ENCODE measurements at places on chromosomes 16 and 17.

GRCh38 chr16:11658896-11659708, 9.2 kb upstream of the SNN start:
- no peak for DNase-seq

GRCh38 chr17:4332296-4332970, 34.0 kb downstream of the UBE2G1 start:
- DNase-seq: no peak

GRCh38 chr16:17476414-17477259, 5.9 kb upstream of the XYLT1 start:
- DNase-seq: no peak

GRCh38 chr17:58339755-58340404, 11.3 kb upstream of the TSPOAP1 start:
- no peak for DNase-seq

GRCh38 chr16:70652322-70652721, 6.0 kb downstream of the IL34 start:
- no peak for DNase-seq

- DNase-seq: no peak
These were observed 25.5 kb downstream of the COPZ2 start for GRCh38 chr17:48012151-48012520.

GRCh38 chr16:11950388-11950787, 8.5 kb upstream of the NPIPB2 start:
- no peak for DNase-seq

DNA sequence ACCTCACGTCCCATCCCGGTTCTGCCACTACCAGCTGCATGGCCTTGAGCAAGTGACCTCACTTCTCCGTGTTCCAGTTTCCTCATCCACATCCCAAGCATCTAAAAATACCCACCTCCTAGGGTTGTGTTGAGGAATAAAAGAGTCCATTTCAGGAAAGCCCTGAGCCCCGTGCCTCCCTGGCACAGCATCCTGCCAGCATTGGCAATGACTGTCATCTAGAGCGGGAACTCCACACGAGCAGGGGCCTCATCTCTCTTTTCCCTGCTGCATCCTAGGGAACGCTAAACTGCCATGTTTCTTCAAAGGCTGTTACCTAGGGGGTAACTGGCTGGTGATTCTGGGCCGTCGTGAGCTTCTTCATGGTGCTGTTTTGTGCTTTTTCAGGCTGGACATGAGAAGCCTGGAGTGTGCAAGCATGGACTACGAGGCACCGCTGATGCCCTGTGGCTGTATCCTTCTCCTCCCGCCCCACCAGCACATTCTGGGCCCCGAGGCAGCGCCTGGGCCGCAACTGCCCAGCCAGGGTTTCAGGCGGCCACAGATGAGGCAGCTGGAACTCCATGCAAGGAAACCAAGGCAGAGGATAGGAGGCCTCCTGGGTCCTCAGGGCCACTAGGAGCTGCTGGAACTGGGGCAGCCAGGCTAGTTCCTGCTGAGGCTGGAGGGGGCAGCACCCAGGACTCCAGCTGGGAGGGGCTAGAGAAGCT, 221.4 kb downstream of the KATNIP start:
- DNase-seq: no peak

GRCh38 chr16:73890186-73891128, 406.2 kb upstream of the PSMD7 start:
- DNase-seq: no peak

- DNase-seq: no peak
These were observed 23.9 kb downstream of the ABCC3 start for GRCh38 chr17:50658616-50659015.

DNA sequence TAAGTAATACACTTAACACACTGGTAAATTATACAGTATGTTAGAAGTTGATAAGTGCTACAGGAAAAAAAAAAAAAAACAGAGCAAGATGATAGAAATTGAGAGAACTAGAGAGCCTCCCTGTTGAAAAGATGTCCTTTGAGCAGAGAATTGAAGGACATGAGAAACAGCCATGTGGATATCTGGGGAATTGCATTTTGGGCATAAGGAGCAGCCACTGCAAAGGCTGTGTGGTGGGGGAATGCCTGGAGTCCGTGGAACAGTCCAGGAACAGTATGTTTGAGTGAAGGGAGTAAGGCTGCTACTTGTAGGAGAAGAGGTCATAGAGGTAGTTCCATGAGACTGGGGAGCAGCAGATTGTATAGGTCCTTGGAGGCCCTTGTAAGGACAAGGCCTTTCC, 178.4 kb downstream of the FTO start:
- DNase-seq: no peak

DNA sequence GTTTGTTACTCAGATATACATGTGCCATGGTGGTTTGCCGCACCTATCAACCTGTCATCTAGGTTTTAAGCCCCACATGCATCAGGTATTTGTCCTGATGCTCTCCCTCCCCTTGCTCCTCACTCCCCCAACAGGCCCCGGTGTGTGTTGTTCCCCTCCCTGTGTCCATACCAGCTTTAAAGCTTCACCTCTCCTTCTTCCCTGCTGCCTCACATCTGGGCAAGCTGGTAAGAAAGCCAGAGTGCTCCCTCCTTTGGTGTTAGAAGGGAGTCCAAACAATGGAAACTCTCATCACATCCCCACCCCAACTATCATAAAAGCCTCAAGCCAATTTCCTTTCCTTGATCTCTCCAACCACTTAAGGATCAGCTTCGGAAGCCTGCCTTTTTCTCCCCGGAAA, 1115.6 kb upstream of the GOT2 start:
- DNase-seq: no peak

GRCh38 chr16:23905027-23905426, 69.2 kb downstream of the PRKCB start:
- DNase-seq: no peak

DNA sequence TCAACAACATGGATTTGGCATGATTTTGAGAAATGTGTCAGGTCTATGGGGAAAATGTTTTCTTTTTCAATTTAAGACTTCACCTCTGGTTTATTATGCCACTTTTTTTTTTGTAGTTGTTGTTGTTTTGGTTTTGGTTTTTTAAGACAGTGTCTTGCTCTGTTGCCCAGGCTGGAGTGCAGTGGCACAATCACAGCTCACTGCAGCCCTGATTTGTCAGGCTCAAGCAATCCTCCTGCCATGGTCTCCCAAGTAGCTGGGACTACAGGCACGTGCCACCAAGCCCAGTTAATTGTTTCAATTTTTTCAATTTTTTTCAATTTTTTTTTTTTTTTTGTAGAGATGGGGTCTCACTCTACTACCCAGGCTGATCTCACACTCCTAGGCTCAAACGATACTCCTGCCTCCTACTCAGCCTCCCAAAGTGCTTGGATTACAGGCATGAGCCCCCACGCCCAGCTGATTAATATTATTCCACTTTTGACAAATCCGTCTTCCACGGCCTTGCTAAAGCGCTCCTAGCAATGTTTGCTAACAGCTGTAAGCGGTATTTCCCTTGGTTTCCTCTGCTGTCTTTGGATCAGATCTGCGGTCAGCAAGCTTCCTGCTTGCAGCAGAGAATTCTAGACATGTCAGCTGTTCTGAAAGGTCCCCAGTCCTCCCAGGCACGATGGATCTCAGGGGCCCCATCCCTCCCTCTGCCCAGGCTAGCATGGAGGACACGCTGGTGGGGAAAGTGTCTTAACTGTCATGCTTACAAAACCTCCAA, 7.0 kb upstream of the MILR1 start:
- DNase-seq: no peak

DNA sequence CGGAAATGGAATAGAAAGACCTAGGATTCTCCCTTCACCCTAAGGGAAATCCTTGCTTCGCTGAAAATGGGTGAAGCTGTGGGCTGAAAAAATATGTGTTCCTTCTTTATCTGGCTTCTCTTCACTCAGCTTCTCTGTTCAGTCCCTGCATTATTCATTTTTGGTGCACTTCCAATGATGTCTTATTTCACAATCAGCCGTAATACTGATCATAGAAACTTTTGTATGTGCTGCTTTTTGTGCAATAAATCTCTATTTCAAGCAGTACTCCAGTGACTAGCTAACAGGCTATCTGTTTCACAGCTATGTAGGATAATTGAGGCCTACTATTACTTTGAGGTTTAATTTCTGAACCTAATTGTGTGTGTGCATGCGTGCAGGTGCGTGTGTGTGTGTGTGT, 144.6 kb downstream of the FOXL1 start:
- no peak for DNase-seq

Measured in esophagus squamous epithelium (tissue), 5 donors.